ENCODE measurements at places on chromosomes 6 and 20. TPM values are rescaled to one million over a fixed set of nuclear protein-coding genes. Genes with fewer than 3 reads are reported as not detected.

DNA sequence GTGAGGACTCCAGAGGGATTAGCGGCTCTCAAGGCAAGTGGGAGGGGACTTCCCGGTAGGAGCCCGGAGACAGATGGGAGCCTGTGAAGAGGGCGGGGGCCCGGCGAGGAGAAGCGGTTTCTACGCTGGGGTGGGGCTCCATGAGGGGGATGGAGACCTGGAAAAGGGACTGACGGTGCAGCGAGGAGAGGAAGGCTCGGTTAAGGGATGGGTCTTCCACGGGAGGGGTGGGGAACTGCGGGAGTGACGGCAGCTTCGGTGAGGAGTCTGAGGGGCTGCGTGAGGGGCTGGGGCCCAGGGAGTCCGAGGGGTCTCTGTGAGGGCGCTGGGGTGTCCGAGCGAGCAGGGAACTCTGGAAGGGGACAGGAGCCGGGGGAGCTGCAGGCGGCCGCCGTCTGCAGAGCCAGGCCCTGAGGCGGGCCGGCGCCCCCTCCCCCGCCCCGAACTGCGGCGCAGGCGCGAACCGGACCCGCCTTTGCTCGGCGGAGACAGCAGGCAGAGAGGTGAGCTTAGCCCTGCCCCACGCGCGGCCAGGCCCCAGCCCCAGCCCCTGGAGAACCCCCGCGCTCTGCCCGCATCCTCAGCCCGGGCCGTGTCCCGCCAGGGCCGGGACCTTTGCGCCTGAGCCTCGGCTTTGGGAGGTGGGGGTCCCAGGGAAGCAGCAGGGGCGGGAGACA lies at the start of gene NRSN2:
Gene NRSN2, plus strand, starts transcription at position 472 of the 677 bp plus-strand sequence. CDS start 2,533 bp downstream, outside the sequence.
- DNase-seq = peak; percentile 66

DNA sequence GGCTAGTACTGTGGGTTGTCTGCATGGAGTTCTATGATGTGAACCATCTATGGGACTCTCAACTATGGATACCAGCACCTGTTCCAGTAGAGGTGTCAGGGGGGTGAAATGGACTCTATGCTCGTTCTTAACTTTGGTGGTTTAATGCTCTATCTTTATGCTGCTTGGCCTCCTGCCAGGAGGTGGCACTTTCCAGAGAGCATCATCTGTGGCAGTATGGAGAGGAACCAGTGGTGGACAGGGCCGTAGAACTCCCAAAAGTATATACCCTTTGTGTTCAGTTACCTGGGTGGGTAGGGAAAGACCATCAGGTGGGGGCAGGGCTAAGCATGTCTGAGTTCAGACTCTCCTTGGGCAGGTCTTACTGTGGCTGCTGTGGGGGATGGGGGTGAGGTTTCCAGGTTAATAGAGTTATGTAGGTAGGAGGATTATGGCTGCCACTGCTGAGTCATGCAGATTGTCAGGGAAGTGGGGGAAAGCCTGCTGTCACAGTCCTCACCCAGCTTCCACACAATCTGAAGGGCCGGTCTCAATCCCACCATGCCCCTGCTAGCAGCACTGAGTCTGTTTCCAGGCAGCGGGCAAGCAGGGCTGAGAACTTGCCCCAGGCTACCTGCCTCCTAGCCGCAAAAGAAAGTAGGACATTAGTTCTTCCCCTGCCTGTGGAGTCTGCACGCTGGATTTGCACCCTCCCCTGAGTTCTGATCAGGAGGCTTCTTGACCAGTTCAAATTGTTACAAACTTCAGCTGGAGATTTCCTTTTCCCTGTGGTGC lies 284.0 kb downstream of the KCNQ5 start:
- no peak for DNase-seq

DNA sequence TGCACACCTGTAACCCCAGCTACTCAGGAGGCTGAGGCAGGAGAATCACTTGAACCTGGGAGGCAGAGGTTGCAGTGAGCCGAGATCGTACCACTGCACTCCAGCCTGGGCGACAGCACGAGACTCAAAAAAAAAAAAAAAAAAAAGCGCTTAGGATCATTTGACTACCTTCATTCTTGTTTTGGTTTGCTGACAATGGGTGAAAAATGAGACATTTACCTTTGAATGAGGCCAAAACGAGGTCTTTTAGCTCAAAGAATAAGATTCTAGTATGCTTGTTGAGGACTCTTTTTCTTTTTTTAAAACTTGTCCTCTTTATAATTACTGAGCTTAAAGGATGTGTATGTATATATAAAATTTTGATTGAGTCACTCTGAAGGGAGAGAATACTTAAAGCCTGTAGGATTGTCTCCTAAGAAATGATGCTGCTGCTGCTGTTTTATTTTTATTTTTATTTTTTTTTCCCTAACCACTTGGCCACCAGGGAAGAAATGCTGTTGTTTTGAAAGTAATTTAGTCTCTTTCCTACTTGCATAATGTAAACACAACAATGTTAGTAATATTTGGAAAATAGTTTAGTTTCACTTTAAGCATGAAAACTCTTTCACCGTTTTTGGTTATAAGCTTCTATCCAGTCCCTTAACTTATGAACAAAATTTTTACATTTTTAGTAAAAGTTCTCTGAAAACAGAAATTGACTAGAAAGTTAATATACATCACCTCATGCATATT lies 7.9 kb downstream of the UBR2 start:
- peak; percentile 25 for DNase-seq

- peak; percentile 5 for DNase-seq
Observed at GRCh38 chr6:107418118-107418517, 41.2 kb downstream of the PDSS2 start.

- DNase-seq = peak; percentile 34
Observed at GRCh38 chr6:84408028-84408427, 180.6 kb upstream of the CEP162 start.

GRCh38 chr6:139625998-139626975 lies 251.8 kb upstream of the CITED2 start:
- no peak for DNase-seq

- peak; percentile 58 for DNase-seq
Observed at GRCh38 chr6:33620158-33620855, 815 bp upstream of the ITPR3 start.

- no peak for DNase-seq
Observed at GRCh38 chr20:62301111-62301668, 1.6 kb upstream of the ADRM1 start.

DNA sequence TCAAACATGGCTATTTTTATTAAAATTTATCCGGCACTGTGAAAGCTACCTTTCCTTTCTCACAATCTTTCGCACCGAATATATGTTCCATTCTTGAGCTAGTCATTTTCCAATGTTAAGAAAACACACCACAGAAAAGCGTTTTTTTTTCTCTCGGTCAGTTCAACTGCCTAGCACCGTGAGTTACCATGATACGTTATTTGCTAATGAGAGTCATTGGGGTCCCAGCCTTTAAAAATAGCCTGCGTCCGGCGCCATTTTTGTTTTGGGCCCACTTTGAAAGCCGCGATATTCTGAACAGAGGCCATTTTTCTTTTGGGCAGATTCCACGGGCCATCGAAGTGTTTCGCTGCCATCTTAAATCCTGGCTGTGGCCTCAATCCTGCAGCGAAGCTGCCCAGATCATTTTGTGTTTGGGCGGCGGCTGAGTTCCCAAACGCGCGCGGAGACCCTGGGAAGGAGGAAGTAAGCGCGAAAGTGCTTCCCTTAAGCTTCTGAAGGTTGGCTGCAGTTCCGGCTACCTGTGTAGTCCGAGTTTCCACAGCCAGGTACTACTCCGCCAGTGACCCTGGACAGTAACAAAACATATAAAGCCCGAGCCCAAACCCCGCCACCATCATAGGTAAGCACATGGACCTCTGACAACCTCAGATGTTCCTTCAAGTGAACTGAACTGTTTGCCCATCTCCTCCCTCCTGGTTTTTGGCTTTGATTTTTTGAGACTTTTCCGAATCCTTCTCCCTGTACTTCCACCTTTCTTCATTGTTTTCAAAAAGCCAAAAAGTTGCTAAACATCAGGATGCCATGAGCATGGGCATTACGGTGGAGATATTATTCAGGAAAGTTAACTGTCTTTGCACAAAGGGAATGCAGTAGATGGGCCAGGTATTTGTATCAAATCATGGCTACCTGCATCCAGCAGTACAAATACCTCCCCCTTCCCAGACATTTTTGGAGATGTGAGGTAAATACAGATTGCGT lies at the start of gene SLX4IP:
Gene SLX4IP, plus strand, starts transcription at position 474 of the 981 bp plus-strand sequence. CDS start 22,900 bp downstream, outside the sequence.
- peak; percentile 97 for DNase-seq

DNA sequence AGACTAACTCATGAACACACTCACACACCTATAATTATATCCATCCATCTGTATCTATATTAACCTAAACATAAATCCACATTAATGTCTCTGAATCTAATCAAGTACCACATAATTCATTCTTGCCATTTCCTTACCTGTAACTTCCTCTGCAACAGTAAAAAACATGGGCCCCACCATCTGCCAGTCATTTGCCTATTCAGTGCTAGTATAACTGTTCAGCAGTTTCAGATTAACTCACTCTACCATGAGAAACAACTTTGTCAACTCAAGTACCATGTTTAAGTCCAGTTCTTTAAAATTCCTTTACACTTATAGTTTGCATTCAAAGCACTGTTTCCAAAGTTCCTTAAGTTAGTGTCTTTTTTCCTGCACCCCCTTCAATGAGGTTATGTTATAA lies 68.8 kb downstream of the LAMP5 start:
- DNase-seq = no peak

DNA sequence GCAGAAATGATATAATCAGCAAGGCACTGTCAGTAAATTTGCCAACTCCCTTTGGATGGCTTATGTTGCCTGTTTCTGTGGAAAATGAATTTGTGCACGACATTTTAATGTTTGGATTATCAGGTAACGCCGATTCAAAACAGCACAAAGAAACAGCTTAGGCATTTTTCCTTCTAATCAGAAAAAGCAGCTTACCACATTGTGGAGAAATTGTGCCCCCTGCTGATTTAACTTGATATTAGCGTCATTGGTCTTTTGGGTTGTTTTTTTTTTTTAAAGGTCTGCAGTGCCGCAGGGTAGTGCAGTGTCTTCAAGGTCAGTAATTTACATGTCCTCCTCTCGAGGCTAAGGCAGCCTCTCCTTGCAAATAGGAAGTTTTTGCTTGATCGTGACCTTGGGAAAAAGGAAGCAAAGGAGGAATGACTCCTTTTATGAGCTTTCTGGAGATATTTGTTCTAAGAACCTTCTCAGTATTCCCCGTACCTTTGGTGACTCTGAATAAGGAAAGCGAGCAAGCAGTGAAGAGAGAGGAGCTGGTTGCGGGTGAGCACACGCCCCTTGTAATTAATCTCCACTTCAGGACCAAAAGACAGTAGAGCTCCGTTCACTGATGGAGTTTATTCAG lies 79.1 kb downstream of the ELOVL4 start:
- DNase-seq = peak; percentile 71

- DNase-seq = no peak
Observed at GRCh38 chr6:29531668-29532067, 27.9 kb downstream of the UBD start.

DNA sequence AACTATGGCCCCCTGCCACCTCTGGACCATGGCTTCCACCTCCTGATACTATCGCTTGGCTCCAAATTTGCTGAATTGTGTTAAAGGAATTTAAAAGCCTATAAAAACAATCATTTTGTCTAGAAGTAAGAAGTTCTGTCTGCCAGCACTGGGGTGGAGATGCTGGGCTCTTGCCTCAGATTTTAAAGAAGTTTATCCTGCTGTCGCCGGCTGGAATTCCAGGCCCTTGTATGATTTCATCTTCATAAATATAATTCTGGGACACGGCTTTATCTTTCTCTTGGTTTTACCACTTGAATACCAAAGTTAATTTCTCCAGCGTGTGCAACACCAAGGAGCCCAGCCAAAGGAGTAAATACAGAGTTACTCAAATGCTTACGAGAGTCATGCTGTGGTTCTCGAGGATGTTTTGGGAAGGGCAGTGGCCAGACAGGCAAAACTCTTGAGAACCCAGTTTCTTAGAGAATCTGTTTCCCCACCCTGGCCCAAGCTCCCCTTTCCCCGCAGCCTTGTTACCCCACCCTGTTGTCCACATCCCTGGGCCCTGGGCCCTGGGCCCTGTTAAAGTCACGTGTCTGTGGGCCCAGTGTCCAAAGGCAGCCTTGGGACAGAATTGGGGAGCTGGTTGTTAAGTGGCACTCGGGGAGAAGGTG lies 31.9 kb downstream of the C6orf89 start:
- DNase-seq = no peak

DNA sequence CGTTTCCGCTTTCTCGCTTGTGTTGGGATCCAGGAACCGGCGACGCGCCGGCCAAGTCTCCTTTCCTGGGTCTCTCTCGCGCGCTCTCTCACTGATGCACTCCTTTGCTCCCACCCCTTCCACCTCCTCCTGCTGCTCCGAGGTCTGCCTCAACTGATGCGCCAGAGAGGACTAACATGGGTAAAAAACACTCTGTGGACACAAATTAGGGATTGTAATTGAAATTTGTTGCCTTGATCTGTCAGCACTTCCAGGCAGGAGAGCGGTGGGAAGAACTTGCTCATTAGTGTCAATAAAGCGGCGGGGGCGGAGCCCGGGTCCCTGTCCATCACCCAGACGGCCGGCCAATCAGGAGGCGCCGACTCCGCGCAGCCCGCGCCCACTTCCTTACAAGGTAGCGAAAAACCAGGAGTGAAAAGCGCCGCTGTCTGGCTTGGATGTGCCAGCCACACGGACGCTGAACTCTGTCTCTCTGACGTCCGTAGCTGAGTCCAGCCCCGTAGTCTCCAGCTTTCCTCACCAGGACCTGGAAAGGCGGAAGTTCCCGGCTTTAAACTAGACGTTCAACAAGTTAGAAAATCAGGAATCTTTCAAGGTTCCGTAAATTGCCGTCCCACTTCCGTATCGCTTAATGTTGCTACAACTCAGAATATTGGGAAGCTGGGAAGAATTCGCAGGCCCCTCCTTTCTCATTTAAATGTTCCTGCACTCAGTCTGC lies at the start of gene TBX18:
Gene TBX18, minus strand, starts transcription at position 267 of the 718 bp plus-strand sequence. CDS start 417 bp downstream, outside the sequence.
- DNase-seq = peak; percentile 98

- no peak for DNase-seq
Observed at GRCh38 chr6:49329186-49329585, 133.9 kb downstream of the MMUT start.

GRCh38 chr6:138035070-138035469 lies 72.1 kb downstream of the PERP start:
- DNase-seq = no peak

DNA sequence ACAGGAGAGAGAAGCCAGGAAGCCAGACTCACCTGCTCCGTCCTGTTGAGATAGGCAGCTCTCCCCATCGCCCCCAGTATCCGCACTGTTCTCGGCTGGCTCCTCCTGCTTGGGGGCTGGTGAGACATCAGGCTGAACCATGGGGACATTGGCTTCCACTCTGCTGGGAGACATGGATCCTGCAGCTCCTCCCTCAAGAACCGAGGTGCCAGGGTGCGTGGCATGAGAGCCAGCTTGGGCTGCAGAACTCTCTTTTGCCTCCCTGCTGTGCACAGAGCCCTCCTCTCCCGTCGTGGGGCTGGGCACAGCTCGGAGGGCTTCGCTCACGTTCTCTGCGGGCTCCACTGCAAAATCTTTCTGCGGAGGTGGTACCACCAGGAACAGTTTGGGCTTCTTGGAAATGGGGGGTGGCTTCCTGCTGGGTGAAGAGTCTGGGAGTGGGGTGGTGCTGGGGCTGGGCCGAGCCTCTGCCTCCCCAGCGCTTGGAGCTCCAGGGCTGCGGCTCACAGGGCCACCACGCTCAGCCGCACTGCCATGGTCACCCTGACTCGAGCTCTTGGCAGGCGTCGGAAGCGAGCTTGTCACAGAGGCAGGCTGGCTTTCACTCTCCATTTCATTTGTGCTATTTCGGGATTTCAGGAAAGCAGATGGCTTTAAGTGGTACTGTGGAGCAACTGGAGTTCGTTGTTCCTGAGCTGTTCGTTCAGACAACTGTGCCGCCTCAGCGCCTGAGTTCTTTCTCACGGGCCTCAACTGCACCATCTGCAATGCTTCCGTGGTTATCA lies 26.5 kb downstream of the HEBP2 start:
- DNase-seq = no peak

Gene CST9
- total RNA-seq = not detected

Gene NR2E1
- total RNA-seq = not detected

Gene SRSF12
- not detected for total RNA-seq

Gene BTNL2
- total RNA-seq = not detected

All from LHCN-M2 (cell line).